ENCODE measurements at places on chromosomes 11 and 22.

- no peak for DNase-seq
These were observed 38.3 kb downstream of the ATG13 start for GRCh38 chr11:46655631-46656030.

GRCh38 chr11:26473216-26474194 lies 98.6 kb downstream of the MUC15 start:
- no peak for DNase-seq

GRCh38 chr22:50294319-50294656 lies 13.2 kb downstream of the PLXNB2 start:
- no peak for DNase-seq

DNA sequence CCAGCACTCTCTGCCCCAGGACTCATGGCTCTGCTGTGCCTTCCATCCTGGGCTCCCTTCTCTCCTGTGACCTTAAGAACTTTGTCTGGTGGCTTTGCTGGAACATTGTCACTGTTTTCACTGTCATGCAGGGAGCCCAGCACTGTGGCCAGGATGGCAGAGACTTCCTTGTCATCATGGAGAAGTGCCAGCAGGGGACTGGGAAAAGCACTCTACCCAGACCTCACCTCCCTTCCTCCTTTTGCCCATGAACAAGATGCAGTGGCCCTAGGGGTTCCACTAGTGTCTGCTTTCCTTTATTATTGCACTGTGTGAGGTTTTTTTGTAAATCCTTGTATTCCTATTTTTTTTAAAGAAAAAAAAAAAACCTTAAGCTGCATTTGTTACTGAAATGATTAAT lies 2.9 kb upstream of the TTC36 start:
- DNase-seq: no peak

DNA sequence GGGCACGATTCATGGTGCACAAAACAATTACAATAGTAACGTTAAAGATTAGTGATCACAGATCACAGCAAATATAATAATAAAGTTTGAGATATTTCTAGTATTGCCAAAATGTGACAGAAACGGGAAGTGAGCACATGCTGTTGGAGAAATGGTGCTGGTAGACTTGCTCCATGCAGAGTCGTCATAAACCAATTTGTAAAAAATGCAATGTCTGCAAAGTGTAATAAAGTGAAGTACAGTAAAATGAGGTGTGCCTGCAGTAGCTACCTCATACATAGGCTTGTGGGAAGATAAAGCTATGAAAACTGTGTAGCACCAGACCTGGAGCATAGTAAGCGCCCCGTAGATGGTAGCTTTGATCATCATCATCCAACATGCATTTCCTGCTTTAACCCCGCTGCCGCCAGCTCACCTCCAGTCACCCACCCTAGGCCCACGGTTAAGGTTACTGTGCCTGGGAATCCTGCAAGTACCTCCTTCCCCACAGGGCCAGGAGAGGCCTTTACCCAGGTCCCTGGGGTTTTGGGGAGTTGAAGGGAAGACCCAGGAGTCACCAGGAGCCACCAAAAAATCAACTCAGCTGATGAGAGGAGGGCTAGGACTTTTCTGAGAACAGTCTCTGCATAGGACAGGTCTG lies 59.2 kb downstream of the MYO7A start:
- no peak for DNase-seq

DNA sequence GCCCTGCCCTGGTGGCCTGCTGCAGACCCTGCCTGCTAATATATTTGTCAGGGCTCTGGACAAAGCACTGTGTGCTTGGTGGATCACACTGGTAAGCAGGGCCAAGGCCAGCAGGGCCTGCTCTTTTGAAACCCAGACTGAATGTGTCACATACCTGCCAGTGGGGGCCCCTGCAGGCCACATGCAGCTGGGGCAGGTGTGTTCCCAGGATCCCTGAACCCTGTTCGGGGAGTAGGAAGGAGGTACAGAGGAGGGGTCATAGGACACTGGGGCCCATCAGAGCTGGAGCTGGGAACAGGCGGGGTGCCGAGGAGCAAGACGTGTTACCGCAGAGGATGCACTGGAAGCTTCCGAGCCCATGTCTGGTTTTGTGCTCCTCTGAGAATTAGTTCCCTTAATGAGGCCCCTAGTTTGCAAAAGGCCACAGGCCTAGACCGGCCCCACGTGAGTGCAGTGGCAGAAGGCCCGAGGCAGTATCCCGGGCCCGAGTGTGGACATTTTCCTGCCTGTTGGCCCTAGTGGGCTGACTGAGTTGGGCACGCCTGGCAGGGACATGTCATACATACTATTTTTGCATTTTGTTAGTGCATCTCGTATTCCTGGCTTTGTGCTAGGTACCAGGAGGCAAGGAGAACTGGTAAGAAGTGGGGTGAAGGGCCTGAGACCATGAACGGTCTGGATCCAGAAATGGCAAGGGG lies 11.2 kb upstream of the ACR start:
- no peak for DNase-seq

DNA sequence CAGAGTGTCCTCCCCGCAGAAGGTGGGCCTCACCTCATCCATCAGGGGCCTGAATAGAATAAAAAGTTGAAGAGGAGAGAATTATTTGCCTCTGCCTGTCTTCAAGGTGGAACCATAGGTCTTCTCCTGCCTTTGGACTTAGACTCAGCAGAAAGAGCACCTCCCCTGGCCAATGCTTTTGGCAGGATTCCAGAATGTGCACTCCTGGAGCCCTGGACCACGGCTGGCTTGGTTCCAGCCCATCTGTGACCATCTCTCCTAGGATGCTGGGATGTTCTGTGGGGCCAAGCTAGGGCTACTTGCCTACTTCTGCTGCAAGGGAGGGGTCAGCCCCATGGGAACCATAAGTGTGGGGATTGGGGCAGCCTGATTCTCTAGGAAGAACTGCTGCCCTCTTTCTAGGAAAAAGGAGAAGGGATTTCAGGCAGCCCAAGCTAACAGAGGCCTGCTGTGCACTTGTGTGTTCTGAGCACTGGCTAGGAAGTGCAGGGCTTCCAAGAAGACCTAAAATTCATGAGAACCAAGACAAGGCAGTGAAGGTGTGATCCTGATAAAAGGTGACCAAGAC lies 32.2 kb upstream of the SHANK2 start:
- no peak for DNase-seq

DNA sequence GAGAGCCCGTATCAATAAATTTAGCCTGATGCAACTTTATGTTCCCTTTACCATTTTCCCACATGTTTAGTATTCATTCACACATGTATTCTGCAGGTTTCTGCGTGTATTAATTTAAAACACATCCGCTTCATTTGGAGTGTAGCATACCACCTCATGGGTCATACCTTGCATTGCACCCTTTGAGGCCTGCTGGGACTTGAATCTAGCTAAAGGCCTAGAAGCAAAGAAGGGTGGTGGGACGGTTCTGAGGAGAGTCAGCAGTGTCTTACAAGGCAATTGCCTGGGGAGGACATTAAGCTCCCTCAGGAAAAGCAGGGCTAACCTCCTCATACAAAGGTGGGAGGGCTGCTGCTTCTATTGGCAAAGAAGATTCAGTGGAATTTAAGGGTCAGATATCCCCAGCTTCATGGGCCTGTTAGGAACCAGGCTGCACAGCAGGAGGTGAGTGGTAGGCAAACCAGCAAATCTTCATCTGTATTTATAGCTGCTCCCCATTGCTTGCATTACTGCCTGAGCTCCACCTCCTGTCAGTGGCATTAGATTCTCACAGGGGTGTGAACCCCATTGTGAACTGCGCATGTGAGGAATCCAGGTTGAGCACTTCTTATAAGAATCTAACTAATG lies 15.9 kb upstream of the SNX19 start:
- no peak for DNase-seq

DNA sequence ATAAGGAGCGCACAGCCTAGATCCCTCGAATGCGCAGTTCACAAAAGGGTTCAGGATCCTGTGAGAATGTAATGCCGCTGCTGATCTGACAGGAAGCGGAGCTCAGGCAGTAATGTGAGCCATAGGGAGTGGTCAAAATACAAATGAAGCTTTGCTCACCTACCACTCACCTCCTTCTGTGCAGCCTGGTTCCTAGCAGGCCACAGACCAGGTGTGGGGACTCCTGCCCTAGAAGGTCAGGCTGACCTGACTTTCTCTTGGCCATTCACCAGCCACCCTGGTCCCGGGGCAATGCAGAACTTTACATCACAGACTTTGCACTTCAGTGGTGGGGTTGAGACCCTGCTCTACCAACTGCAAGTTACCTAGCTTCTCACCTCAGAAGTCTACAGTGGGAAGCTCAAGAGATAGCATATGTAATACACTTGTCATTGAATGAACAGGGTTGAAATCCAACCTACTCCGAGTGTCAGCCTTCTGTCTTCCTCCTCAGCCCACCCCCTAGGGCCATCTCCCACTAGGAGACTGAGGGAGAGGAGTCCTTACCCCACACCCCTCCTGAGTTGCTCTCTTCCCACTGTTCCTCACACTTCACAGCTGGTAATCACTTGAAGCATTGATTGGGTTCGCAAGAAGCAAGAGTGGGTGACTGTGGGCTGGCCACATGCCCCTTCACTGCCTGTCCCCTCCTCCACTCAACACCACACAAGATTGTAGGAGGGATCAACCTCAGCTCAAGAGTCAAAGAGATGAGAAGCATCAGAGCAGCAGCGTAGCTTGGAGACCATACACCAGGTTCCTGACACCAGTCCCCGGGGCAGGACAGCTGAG lies 2.0 kb upstream of the KCNJ1 start:
- no peak for DNase-seq

GRCh38 chr11:26201411-26201810 lies 130.5 kb upstream of the ANO3 start:
- peak; percentile 28 for DNase-seq

- no peak for DNase-seq
These were observed 23.6 kb downstream of the FLI1 start for GRCh38 chr11:128717516-128717915.

DNA sequence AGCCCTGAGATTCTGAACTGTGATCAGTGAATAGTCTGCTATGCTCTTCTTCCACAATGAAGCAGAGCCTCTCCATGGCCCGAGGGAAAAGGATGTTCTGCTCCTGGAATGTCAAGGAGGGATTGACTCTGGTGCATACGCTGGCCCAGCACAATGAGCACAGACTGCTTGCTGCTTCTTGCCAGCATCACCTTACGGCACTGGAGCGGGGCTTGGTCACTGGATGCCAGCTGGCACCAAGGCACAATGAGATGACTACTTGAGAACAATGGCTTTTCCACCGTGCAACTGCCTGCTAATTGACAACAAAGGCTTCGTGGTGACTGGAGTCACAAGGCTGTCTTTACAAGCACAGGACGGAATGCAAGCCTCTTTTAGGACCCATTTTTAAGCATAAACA lies 139.2 kb downstream of the DSCAML1 start:
- DNase-seq: no peak

GRCh38 chr22:33404723-33405122 lies 346.5 kb upstream of the SYN3 start:
- DNase-seq: no peak

- no peak for DNase-seq
These were observed 313.0 kb downstream of the CTTN start for GRCh38 chr11:70711095-70711910.

DNA sequence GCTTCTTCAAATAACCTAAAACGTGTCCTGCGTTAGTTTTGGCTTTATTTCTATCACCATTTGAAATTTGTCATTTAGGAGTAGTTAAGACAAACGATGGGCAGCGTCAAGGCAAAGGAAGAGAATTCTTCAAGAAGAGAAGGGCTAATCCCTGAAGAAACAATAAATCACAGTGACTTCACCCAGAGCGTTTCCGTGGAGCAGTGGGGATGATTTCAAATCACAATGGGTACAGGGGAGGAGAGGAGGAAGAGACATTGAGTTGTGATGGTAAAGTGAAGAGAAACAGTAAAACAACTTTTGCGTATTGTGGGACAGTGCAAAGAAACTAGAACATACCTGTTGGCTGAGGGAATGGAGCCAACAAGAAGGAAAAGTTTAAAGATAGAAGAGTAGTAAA lies 9.7 kb downstream of the PDGFD start:
- DNase-seq: no peak

DNA sequence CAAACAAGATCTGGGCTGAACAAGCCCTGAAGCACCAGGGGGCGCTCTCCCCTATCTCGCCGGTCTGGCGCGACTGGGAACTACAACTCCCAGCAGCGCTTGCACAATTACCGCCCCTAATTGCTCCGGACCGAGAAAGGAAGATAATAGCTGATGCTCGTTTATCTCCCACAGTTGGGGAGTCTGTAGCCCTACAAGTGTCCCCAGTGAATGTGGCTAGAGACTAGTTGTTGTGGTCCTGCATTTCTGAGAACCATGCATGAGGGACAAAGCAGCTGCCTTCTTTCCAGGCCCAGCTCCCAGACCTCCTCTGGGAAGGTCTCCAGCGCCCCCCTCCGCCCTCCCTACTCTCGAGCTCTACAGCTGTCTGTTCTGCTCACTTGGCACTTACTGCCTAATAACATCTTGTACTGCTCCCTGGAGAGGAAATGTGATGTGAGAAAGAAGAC lies 34.4 kb downstream of the NRXN2 start:
- DNase-seq: peak; percentile 82

DNA sequence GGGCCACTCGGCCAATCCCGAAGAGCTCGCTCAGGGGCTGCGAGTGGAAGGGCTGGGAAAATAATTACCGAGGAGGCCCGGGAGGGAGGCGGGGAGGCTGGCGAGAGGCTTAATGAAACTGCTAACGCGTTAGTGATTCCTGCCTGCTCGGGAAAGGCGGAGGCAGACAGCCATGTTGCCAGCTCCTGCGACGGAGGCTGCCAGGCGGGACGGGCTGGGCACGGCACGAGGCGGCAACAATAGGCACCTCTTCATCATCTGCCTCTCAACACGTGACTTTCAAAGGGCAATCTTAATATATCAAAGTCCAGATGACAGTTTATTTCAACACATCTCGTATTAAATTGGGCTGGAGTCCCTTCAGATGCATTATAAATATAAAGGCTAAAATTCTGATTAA lies 68.0 kb upstream of the TCF20 start:
- no peak for DNase-seq

- peak; percentile 61 for DNase-seq
These were observed 29.3 kb downstream of the RTN3 start for GRCh38 chr11:63710476-63711217.

- DNase-seq: no peak
These were observed 4.4 kb downstream of the HPS4 start for GRCh38 chr22:26479043-26479791.

DNA sequence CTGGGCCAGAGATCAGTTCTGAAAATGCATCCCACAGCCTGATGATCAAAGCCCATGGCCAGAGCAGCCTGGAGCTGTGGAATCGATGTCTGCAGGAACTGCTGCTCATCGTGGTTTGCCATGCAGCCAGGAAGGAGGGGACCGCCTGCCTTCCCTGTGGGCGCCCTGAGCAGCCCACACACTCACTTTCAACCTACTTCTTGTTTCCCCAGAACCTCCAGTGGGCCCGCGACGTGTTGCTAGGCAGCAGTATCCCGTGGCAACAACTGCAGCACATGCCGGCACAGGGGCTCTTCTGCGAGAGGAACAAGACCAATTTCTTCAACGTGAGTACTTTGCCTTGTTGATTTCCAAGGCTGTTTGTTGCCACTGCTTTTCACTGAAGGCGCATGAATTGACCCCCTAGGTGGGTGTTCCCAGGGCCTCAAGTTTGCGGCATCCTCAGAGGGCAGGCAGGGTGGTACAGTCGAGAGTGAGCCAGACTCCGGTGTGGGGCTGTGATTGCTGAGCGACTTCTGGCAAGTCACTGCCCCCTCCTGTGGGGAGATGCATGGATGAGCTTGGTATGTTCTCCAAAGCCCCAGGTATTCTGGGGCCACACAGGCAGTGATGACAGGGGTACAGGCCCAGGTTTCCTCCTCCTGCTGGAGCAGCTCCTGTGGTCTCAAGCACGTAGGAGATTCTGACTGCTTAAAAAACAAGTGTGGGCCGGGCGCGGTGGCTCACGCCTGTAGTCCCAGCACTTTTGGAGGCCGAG lies 47.0 kb upstream of the SUSD2 start:
- DNase-seq: no peak

- no peak for DNase-seq
These were observed 92.3 kb upstream of the AMOTL1 start for GRCh38 chr11:94675813-94676212.

All from EL (cell line).